Hindlimb muscle (tissue), 1 donor: ENCODE measurements at places on chromosomes 3 and 15.

GRCh38 chr3:52896613-52897012 lies 735 bp downstream of the STIMATE start:
- no peak for DNase-seq

GRCh38 chr3:94065819-94066480 lies 3.1 kb downstream of the NSUN3 start:
- no peak for DNase-seq

GRCh38 chr3:151278230-151278629 lies at the start of gene P2RY14:
Gene P2RY14, minus strand, starts transcription at chr3:151278542. Its CDS starts 64,226 bp downstream, at chr3:151214316.
- DNase-seq, result no peak

DNA sequence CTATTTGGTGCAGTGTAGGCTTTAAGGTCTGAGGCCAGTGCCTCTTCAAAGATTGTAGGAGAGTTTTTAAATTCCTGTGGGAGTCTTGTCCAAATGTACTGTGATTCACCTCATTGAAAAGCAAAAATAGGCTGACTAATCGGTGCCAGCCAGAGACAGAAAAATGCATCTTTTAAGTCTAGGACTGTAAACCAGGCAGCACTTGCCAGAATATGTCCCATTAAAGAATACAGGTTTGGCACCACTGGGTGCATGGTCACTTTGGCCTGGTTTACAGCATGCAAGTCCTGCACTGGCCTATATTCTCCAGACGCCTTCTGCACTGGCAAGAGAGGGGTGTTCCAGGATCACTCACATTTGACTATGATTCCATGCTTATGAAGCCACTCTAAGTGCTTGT lies 20.3 kb upstream of the NOX5 start:
- DNase-seq, result no peak

DNA sequence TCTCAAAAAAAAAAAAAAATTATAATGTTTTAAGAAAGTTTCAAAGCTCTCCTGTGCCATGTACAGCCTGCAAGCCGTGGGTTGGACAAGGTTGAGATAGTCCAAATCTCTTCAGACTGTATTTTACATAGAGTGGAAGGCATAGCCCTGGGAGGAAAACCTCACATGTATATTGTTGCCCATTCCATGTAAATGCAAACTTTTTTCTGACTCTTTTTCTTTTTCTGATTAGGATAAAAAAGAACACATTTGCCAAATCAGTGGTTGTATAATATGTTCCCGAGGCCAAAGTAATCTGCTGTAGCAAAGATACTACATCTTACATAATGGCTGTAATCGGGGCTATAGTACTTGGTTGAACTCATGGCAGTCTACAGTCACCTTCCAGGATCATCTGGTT lies 35.7 kb upstream of the UBL7 start:
- DNase-seq, result no peak

DNA sequence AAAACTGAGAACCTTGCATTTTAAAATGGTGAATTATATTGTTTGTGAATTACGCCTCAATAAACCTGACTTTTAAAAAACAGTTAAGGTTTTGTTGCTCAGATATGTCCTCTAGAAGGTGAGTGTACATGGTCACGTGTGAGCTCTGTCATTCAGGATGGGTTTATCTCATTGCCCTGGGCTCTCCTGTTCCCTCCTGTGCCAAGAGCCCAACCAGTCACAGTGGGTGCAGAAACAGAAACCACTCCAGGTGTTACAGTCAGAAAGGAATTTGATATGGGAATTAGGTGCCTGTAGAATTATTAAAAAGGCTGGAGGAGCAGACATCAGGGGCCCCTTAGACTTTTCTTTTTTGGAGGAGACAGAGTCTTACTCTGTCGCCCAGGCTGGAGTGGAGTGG lies 196.4 kb downstream of the STT3B start:
- no peak for DNase-seq

DNA sequence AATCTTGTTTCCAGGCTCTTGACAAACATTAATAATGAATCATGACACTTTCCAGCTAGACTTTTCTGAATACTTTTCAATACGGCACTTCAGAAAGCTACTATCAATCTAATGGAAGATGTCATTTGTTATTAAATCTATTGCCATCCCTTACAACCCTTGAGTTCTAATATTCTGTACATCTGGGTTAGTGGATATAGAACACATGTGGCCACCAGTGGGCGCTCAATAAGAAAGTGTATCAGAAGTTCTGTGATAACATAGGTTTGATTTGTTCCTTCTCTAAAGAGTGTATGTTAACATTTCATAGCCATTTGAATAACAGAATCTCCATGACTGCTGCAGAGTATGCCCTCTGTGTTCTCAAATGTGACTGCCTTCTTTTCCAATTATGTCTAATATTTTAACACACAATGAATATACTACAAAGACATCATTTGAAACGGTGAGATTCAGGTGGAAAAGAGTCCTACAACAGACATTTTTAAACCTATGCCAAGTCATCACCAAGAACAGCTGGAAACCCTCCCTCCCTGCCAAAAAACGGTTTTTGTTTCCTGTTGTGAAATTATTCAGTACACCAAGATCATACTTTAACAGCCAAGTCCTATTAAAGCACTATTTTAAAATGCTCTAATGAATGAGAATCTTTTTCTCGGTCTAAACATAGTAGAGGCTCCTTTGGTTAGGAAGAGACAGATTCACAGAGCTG lies 22.2 kb downstream of the ALDH1A2 start:
- no peak for DNase-seq

DNA sequence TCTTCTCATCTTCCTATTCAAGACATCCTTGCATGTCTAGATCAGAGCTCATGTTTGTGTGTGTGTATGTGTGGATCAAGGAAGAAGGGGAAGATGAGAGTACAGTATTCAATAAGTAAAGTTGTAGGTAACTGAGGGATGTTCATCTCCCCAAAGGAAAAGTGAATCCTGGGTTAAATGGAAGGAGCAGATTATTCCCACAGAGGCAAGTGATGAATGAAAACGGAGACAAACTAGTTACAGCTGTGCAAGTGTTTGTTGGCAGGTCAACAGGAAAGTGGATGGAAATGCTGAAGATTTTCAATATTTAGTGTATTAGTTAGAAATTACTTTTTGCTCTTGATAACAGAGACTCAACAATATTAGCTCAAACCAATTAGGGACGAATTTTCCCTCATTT lies 84.2 kb upstream of the PDZRN3 start:
- DNase-seq, result no peak

- peak; percentile 79 for DNase-seq
Measured at GRCh38 chr3:127002195-127003174, 19.6 kb downstream of the PLXNA1 start.

- DNase-seq, result no peak
Measured at GRCh38 chr3:192091831-192092230, 630.9 kb downstream of the PYDC2 start.

DNA sequence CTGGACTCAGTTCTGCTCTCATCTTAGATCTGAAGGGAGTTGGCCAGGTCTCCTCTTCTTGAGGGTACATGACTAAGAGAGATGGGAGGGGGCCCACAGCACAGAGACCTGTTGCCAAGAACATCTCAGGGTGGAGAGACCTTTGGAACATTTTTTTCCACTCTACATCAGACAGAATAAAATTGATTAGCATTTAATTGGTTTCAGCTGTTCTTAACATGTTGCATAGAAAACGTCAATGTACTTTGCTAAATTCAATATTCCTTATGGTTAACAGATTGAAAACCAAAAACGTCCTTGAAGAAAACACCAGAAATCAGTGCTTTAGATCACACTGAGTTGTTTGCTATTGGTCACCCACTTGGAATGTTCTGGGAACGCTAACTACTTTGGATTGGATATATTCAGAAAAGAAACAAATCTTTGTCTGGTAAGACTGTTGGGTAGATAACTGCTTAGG lies 36.4 kb upstream of the FSTL1 start:
- peak; percentile 77 for DNase-seq

DNA sequence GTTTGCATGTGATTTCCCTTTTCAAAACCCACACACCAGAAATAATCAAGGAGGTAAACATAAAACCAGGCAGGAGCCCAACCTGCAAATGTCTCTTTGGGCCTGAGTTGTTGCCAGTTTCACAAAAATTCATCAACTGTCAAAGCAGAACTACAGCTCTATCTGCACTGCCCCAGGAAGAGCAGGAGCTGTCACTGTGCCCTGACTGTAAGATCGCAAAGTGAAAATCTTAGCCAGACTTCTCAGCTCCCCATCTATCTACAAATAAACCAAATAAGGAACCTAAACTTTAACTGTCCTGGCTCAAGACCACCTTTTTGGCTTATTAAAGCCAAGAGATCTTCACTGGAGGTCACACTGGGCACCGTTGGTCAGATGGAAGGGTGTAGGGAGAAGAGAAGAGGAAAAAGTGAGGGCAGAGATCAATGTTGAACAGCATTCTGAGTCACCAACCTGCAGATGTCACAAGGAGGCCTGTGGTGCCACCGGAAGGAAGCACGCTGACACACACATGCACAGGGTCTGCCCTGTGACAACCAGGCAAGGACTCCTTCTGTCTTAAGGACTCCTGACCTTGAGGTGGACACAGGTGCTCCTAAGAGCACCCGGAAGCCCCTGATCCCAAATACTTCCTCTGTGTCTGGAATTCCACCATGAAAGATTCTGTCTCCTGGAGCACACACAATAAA lies 58.7 kb downstream of the RPN1 start:
- DNase-seq, result no peak

- DNase-seq, result no peak
Measured at GRCh38 chr3:188854772-188855149, 317.0 kb upstream of the TPRG1 start.

GRCh38 chr3:43949594-43949993 lies 258.9 kb downstream of the ABHD5 start:
- DNase-seq, result no peak

GRCh38 chr3:106533788-106534160 lies 665.0 kb upstream of the CBLB start:
- no peak for DNase-seq

DNA sequence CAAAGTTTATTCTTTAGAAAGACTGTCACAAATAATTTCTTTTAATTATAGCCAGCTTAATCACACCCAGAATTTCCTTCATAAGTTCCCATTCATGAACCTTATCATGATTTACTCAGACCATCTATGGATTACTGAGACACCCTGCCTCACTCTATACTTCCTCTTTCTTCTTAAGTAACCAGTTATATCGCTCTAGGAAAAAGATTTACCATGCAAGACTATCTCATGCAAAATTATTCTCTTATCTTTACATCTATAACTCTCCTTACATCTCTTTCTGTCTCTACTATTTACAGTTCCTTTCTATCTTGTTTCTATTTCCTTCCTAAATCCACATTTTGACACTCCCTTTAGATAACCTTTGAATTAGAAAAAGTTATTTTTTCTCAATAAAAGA lies 316.8 kb downstream of the POLQ start:
- DNase-seq, result no peak

DNA sequence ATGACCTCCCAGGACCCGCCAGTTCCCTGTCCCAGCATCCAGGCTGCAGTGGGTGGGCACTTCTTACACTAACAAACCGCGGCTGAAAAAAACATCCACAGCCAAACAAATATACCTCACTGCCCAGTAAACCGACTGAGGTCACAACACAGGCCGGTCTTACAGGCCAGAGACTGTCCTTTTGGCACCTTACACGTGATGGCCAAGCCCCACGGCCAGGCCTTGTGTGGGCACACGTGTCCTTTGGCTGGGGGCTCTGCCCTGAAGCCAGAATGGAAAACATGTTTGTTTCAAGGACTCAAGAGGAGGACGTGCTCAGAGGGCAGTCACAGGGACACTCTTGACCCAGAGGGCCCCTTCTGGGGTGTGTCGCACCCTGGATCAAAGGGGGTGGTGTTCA lies 9.8 kb downstream of the SLC38A3 start:
- no peak for DNase-seq

DNA sequence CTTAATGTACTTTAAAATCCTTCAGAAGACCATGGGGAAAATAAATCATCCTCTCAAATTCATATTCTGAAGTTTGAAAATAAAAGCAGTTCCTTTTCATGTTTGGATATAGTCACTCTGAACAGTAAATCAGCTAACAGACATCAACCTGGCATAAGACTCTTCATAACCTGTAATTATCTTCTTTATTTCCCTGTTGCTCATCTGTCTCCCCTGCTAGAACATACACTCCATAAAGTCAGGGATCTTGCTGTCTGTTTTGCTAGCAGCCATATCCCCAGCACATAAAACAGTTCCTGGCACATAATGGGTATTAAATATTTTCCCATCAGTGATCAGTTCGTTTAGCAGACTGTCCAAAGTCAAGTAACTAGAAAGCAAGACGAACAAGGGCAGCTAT lies 11.2 kb downstream of the VGLL4 start:
- DNase-seq, result no peak

GRCh38 chr15:44882499-44882968 lies 74.0 kb upstream of the TERB2 start:
- DNase-seq, result no peak

DNA sequence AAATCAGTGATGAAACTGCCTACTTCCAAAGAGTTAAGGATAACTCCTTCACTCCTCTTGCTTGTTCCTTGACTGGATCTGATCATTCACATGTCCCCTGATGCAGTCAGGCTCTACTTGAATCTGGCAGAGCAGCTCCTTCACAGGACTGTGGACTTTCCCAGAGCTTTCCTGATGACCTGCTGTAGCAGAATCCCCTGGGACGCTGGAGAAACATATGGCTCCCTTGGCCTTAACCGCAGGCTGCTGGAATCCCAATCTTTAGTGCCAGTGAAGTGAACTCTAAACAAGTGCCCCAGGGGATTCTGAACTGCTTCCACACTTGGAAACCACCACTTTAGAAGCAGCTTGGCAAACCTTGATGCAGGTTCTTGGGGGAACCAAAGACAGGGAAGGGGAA lies 217.8 kb downstream of the CHST2 start:
- no peak for DNase-seq

- DNase-seq, result no peak
Measured at GRCh38 chr15:31328428-31328968, 1.9 kb downstream of the KLF13 start.

GRCh38 chr3:105532251-105532650 lies 165.5 kb downstream of the ALCAM start:
- DNase-seq, result no peak

- peak; percentile 44 for DNase-seq
Measured at GRCh38 chr15:65087873-65088642, 11.5 kb downstream of the KBTBD13 start.

DNA sequence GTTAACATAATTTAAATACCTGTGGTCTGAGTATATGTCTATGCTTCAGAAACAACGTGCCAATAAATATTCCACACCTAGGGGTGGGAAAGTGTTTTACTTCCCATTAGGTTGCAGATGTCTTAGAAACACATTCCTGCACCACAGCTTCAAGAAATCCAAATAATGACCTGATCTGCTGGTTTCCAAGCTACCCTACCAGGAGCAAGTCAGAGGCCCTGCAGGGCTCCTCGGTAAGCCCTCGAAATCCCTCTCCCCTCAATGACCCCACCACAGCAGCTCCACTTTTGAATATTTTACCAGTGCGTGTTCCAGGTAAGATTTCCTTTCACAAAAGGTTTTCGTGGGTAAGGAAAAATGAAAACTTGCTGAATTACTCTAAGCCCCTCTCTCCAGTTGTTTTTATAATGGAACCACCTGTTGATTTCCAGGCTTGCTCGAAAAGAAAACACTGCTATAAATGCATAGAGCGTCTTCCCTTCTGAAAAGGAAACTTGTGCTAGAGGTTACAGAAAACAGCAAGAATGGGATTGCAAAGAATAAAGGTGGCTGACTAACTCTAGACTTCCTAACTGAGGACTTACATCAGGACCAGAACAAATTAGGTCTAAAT lies 12.6 kb downstream of the IL12A start:
- DNase-seq, result no peak
